Vagina (tissue), 2 donors: ENCODE measurements at places on chromosomes 16 and 17. TPM values are rescaled to one million over a fixed set of nuclear protein-coding genes. Genes with fewer than 3 reads are reported as not detected.

- no peak for DNase-seq
Observed at GRCh38 chr16:51166091-51166490, 15.0 kb upstream of the SALL1 start.

- no peak for DNase-seq
Observed at GRCh38 chr17:75152922-75153779, 1.2 kb downstream of the JPT1 start.

DNA sequence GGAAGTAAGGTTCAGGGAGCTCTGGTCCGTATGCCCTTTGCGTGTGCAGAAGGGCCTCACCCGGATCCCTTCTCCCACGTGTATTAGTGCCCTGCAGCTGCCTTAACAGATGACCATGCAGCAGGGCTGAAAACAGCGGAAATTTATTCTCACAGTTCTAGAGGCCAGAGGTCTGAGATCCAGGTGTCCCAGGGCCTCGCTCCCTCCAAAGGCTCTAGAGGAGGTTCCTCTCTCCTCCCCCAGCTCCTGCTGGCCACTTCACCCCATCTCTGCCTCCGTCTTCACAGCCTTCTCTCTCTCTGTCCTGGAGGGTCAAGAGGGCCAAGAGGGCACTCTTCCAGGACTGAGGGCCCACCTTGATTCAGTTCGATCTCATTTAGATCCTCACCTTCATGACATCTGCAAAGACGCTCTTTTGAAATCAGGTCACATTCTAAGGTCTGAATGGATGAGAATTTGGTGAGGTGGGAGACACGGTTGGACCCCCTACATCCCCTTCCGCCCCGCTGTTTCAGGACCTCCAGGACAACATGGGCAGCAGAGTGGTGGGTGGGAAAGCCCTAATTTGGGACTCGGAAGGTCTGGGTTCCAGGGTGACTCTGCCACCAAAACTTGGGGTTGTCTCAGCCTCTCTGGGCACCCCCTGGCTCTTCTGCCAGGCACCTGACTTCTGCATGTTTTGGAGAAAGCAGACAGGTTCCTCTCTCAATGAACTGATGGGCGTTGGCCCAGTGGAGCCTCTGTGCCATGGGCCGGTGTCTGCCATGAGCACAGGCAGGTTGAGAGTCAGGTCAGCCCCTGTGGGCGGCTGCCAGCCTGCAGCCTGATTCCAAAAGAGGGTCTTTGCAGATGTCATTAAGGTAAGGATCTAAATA, 361.2 kb downstream of the SEC14L1 start:
- no peak for DNase-seq

DNA sequence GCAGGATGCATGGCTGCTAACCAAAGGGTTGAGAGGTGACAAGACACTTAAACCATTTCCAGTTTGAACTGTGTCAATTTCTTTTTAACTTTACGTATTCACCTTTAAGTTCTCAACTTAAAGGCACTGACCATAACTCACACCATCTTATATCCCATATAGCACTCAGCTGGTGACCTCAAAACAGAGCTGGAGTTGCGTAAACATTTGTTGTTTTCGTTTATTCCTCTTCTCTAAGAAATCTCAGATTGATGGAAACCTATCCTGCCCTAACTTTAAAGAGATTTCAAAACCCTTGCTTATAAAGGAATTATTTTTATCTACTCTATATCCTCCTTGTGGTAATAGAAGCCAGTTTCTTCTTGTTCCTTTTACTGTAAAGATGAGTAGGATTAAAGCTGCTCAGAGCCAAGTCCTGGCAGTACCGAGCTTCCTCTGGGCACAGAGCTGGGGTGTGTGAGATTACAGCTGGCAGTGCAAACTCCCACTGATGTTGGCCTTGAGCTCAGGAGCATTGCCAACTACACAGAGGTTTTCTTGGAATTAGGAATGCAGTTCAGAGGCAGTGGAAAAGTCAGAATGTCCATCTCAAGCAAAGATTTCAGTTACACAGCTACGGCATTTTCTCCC, 1.3 kb downstream of the KCTD2 start:
- no peak for DNase-seq

GRCh38 chr16:27586711-27587110, 36.8 kb downstream of the KATNIP start:
- no peak for DNase-seq

The WNK4 gene
- total RNA-seq = 1.2 TPM

The IGF2BP1 gene
- total RNA-seq = not detected

DNA sequence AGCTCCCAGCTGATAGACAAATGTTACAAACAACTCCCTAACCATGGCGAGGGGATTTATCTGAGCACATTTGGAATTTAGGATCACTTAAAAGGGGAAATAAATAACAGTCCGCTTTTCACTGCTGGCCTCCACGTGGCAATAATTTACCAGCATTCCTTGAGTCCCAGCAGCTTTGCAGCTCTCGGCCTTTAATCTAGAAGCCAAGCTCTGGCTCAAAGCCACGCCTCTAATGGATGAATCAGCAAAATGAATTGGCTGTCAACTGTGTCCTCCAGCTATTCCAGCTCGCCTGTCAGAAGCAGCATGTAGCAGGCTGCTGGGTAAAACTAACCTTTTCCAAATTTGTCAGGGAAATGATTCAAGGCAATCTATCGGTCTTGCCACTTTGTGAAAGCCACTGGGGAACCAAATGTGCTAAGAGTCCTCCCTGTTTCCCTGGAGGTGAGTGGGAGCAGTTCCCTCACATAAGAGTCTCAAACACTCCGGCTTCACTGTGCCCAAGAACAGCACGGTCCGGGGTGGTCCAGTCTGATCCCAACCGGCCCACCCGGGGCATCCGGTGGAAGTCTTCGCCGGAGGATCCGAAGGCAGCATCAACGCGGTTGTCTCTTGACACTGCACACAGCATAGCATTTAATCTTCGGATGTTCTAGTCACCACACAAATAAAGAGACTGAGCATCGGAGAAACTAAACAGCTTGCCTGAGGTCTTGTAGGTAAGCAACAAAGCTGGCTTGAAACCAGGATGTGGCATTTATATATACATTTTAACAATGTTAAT, 143.3 kb downstream of the PARN start:
- DNase-seq = no peak

DNA sequence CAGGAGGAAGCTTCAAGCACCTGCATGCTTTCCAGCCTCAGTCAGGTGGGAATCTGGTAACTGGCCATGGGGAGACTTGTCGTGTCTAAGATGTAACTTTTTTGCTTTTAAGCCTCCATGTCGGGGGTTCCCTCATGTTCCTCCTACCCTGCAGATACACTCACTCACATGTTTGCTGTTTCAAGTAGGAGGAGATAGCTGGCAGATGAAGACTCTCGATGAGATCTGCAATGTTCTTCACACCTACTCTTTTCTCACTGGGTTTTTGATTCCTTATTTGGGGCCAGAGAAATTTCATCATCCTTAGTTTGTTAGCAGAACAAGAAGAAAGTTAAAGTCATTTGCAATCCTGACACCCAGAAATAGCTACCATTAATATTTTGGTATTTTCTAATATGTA, 24.7 kb downstream of the UTP4 start:
- no peak for DNase-seq

The SULT1A2 gene
- not detected for total RNA-seq

GRCh38 chr17:45581860-45582259, 91.3 kb upstream of the PLEKHM1 start:
- no peak for DNase-seq

GRCh38 chr17:57559226-57559625, 185.9 kb downstream of the CCDC182 start:
- no peak for DNase-seq

DNA sequence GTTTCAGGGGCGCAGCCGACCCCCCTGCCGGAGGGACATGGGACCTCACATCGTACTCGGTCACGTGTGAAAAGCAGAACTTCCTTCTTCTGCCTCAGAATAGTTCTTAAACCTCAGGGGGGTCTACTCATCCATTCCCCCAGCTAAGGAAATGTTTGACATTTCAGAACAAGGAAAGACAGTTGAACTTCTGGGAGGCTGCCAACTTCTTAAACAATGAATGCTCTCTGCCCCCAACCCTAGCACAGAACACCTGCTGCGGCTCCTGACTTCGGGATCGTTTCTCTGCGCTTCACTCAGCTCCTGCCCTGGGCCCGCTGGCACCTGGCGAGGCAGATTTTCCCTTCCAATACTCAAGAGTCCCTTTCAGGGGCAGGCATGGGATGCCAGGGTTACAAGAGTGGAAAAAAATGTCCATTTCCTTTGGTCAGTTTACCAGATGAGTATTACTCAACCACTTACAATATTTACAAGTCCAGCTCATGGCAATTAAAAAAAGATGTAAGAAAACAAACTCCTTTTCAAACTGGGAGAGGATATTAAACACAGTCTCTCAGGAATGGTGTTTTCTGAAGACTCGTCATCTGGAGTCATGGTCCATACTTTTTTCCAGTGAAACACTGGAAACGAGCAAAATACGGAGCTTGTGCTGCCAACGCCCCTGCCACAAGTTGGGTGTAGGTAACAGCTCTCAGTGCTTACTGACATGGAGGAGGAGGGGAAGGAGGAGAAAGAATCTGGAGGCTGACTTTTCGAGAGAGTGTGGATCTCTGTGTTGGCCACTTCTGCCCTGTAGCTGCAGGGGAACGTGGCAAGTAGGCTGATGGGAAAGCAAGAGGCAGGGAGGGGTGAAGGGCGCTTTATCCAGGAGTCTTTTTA, 235.7 kb downstream of the NTN1 start:
- DNase-seq = no peak

- no peak for DNase-seq
Observed at GRCh38 chr17:3683054-3683511, 12.9 kb downstream of the P2RX5 start.

DNA sequence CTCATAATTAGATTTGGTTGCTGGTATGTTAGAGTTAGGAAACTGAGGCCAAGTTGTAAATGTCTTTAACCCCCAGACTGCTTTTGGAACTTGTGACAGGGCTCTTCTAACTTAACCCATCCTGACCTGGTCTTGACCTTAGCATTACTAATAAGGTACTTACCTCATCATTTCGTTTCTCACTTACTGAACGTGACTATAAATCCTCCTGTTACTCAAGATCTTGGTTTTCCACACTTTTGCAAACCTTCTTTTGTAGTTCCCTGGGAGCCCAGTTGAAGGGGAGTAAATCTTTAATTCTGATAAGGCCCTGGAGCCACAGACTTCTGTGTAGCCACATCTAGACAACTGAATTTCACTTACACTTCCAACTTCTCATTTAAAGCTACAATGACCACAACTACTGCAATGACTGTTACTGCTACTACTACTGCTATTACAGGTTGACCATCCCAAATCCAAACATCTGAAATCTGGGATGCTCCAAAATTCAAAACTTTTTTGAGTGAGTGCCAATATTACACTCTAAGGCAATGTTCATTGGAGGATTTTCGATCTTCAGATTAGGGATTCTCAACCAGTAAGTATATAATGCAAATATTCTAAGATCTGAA, 248.8 kb upstream of the TBX2 start:
- DNase-seq = no peak

- DNase-seq = no peak
Observed at GRCh38 chr17:29155227-29155965, 24.8 kb downstream of the MYO18A start.

DNA sequence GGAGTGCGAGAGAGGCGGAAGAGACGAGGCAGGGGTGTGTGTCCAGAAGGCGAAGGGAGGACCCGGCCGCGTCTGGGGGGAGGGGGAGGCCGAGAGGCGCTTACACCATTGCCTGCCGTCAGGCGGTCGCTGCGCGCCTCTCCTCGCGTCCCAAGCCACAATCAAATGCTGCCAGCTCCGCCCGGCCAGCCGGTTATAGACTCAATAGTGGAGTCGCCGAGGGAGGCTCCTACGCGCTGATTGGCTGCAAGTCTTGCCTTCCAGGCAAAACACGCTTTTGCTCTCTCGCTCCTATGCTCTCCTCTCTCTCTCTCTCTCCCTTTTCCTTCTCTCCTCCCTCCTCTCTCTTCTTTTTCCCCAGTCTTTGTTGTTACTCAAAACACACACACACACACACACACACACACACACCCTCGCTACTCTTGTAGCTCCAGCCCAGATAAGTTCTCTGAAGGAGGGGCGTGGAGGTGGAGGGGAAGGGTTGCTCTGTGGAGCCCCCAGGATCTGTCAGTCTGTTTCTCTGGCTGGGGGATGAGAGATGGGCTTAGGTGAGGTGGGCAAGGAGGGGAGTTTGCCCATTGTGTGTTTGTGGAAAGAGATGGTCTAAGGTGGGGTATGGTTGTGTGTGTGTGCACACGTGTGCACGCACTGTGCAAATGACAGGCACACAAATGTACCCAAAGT, at the start of gene DLX3:
Gene DLX3, minus strand, starts transcription at position 170 of the 684 bp plus-strand sequence. CDS start 226 bp downstream, outside the sequence.
- no peak for DNase-seq

- DNase-seq = no peak
Observed at GRCh38 chr16:1428511-1428910, 2.4 kb upstream of the PERCC1 start.

The SLC22A31 gene
- total RNA-seq = not detected

GRCh38 chr17:36870720-36870999, 66.6 kb upstream of the LHX1 start:
- no peak for DNase-seq

GRCh38 chr16:79127766-79128165, 472.8 kb downstream of the MAF start:
- DNase-seq = no peak

DNA sequence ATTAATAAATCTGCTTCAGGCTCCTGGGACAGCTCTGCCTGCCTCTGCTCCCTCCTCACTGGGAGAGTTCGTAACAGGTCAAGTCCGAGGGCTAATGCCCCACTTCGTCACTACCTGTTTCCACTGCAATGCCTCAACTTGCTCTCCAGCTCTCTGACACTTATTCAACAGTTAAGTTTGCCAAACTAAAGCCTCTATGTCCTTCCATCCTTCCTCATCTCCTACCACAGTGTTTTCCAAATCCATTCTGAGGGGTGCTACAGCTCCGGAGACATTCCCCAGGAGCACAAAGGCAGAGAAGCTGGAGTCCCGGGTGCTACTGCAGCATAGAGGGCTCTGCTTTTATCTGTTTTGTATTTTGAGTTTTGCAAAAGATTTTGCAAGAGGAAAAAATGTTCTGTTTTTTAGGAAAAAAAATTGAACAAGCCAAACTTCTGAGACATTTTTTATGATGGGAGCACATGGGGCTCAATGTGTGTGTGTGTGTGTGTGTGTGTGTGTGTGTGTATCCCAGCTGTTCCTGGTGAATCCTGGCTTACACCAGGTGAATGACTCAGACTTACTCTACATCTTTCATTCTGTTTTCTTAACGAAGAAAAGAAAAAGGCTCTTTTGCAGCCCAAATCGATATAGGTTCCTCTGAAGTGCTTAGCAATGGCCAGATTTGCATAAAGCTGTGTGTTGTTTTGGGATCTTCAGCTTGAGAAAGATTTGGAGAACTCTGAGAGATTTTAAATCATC, 46.1 kb upstream of the MYOCD start:
- no peak for DNase-seq

- no peak for DNase-seq
Observed at GRCh38 chr16:46762583-46762982, 14.4 kb upstream of the MYLK3 start.

DNA sequence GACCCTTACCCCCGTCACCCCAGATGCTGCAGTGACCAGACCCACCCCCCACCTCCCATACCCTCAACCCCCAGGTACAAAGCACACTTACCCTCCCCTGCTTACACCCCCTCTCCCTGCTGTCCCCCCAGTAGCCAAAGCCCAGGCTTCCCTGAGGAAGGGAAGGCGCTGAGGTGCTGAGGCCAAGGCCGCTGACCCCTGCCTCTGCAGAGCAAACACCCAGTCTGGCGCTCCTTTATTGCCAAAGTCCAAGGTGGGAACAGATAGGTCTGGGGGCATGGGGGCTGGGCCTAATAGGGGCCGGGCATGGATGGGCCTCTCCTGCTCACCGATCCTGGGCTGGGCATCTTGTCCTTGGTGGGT, 683 bp downstream of the LCAT start:
- DNase-seq = no peak

GRCh38 chr16:65195998-65196397, 74.1 kb upstream of the CDH11 start:
- DNase-seq = no peak
